ENCODE measurements at places on chromosomes 1 and 21.

DNA sequence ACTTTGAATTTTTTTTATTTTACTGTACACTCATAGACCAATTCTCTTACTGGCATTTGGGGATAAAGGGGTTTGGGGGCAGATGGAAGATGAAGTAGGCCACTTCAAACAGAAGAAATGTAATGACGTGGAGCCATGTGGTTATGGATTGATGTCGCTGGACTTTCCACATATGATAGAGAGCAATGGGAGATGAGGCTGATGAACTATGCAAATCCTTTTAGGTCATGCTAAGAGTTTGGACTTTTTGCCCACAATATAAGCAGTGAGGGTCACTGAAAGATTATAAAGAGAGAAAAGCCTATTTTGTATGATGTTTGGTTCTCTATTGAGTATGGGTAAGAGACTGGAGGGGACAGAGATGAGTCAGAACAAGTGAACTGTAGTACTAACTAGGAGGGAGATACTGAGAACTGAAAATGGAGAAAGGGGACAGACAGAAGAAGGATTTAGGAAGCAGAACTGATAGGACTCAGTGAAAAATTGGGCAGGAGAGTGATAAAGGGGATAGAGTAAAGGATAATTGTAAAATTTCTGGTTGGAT is 9.2 kb downstream of the C1orf21 start:
- no peak for DNase-seq

DNA sequence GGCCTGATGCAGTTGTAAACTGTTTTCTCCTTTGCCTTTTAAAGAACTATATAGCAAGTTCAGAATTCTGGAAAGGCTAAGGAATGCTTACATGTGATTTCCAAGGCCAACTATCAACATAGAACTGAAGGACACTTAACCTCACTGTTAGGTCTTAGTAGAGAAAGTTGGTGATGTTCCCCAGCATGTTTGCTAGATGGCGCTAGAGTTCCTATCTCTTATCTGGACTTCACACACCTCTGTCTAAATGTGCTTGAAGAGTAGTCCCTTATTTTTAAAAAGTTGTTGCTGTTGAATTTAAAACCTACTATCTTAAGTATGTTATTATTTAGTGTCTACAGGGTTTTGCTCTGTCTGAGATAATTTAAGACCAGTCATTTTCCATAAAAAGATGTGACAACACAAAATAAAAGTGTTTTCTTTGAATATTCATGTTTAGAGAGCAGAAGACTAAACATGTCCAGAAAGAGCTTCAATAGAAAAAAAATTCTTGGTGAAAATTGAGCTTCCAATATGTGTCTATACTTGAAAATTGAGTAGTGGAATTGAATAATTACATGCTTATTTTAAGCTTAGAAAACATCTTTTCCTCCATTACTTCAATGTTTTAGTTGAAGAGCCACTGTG is 237.3 kb downstream of the S1PR1 start:
- DNase-seq = no peak

GRCh38 chr1:99645699-99646531 is at the start of gene PALMD:
TSS of gene PALMD (plus strand) at chr1:99646113. CDS start at chr1:99646318, 205 bp downstream.
- no peak for DNase-seq

- DNase-seq = peak; percentile 48
Observed at GRCh38 chr1:212630158-212630900, 21.8 kb downstream of the ATF3 start.

DNA sequence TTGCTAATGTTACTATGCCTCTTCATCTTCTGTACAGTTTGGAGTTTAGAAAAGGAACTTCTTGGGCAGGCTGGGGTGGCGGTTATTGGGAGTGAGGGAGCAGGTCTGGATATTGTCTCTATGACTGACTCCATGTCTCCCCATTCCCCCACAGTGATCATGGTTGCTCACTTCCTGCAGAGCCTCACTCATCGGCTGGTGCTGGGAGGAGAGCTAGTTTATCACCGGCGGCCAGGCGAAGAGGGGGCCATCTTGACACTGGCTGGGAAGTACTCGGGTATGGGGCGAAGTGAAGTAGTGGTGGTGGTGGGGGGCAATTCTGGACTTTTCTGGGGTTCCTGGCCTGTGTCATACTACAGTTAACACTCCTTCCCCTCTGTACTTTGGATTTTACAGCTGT is 2.2 kb downstream of the TOMM40L start:
- no peak for DNase-seq
